MG63 (cell line): ENCODE measurements at places on chromosomes 12 and 14.
A peak's percentile ranks its signal among the peaks of the same experiment; 100 is the strongest.

DNA sequence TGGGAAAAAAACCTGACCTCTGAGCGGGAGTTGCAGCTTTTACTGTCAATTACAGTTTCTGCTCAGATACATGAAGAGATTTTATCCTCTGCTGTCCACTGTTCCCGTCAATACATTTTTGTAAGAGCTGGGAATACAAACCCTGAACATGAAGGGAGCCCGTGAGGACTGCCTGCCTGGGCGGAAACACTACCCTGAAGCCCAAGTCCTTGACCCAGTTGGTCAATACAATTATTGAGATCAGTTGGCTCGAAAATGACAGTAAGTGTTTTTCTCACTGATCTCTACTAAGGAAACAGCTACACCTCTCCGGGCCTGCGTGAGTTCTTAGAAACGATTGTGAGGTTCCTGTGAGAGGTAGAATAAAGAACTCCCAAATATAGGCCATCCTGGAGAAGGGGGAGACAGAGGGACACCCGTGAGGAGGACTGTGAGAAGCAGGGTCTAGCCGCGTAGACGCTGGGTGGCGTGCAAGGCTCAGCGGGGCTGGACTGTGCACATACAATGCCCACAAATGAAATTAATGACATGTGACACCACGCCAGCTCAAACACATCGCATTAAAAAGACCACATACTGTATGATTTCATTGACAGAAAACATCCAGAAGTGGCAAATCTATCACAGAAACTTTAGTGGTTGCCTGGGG, 509.5 kb downstream of the TMEM132D start:
- DNase-seq: no peak

GRCh38 chr12:28460420-28461130, 270.3 kb downstream of the CCDC91 start:
- no peak for DNase-seq

- DNase-seq: no peak
Observed at GRCh38 chr14:75141967-75142366, 15.1 kb upstream of the NEK9 start.

GRCh38 chr12:65892841-65893251, 68.6 kb downstream of the HMGA2 start:
- peak; percentile 56 for DNase-seq

DNA sequence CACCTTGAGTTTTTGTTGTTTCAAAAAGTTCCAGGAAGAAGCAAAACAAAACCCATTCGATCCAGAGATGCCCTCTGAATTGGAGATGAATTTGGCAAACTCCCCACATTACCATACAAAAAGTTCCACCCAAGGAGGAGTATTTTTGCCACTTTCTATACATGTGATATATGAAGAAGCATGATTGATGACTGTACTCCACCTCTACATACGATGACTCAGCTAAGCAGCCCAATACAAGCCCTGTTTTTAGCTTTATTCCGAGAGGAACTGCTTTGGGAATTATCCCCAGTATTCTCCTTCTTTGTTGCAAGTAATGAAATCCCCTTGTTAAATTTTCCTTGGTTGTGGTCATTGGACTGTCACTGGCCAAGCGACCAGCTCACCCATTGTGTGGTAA, 11.4 kb downstream of the TMEM253 start:
- DNase-seq: no peak

DNA sequence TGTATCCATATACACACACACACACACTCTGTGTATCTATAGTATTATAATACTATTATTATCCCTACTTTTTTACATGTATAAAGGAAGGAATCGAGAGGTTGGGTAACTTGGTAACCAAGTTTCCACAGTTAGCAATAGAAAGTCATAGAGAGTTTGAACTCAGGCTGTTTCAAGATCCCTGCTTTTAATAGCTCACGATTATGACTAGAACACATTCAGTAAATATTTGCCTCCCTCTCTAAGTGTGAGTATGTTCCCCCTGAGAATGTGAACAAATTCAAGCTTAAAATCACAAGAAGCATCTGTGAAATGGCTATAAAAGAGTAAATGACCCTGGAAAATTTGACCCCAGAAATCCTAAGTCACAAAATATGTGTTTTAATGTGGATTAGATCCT, 11.0 kb upstream of the REP15 start:
- DNase-seq: no peak
